Stimulated activated CD8-positive, alpha-beta memory T cell treated with anti-CD3 and anti-CD28 coated beads, Interleukin-12 subunit alpha, Interleukin-12 subunit beta, amount 100 ng/mL, for 4 hours (primary cell): ENCODE measurements at places on chromosomes 16 and 17.

DNA sequence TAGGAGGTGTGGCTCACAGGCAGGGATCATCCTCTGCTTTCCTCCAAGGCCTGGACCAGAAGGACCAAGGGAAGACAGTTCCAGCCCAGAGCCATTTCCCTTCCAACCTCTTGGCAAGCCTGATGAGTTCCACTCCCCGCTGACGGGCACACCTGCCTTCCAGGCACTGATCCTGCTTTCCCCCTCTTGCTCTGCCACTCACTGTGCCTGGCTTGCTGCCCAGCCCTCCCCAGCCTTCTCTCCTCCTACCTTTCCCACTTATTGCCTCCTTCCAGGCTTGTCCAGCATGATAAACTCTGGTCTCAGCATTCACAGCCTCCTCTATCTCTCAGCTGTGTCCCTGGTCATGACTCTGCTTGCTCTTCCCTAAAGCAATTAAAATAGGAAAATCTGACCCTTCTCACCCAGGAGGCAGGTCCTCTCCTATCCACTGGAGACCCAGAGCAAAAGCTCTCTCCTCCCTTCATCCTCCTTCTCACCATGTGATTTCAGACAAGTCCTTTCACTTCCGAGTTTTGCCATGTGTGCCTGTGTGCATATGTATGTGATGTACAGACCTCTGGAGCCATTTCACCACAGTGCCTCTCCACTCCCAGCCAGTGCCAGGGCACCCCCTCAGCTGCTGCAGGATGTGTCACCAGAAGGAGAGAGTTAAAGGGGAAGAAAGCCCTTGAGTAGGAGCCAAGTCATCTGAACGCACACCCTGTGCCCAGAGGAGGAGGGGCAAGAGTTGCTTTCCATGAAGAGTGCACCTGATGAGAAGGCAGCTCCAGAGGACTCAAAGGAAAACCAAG lies 13.4 kb upstream of the TMEM170A start:
- DNase-seq: no peak

DNA sequence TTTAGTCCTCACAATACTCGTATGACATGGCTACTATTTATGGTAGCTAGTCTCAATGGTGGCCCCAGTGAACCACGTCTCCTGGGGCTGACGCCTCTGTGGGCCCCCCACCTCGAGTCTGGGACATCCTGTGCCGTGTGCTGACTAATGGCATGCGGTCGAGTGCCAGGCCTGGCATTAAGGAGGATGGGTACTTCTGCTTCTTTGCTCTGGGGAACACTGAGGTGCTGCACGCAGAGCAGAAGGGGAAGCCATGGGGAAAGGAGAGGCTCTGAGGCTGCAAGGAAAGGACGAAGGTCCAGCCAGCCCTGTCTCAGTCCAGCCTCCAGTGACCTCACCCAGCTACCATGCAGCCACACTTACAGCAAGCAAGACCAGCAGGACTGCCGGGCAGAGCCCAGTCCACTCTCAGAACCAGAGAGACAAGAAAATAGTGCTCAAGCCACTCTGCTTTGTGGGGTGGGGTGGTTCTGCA lies 5.7 kb upstream of the MPRIP start:
- no peak for DNase-seq

DNA sequence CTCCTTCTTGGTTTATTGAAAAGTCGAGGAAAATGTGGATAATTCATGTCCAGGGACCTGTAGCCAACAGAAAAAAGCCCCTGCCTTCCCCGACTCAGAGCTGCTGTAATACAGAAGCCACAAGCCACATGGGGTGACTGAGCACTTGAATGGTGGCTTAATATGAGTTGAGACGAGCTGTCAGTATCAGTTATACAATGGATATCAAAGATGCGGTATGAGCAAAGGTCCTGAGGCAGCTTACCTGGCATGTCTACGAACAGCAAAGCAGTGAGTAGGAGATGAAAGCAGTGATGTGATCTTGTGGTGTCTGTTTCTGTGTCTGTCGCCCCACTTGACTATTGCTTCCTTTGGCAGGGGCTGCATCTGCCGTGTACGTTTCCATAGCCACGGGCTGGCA lies 12.2 kb upstream of the RMI2 start:
- no peak for DNase-seq

DNA sequence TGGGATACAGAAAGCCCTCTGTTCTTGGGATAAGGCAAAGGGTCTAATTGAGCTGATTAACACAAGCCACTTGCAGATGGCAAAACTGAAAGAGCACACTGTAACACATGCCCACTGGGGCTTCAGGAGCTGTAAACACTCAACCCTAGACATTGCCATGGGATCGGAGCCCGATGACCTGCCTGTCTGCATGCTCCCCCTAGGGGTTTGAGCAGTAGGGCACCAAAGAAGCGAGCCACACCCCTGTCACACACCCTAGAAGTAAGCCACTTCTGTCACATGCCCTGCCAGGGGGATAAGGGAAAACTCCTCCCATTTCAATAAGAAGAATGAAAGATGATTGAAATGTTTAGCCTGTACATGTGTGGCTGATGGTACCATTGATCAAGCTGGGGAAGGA lies 81.3 kb upstream of the IRX6 start:
- no peak for DNase-seq

DNA sequence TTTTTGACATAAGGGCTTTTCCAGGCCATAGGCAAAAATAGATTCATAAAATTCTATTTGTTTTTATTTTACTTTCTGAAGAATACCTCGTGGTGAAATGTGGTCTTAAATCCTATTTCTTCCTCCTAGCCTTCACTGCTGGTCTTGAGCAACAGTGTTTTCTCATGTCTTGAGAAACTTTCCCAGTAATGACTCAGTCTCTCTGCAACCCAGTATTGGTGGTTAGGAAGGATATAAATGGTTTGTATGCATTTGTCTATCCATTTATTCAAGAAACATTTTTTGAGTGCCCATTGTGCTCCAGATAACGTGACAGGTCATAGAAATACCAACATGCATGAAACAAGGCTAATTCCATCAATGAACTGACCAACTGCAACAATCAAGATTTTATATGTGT lies 213.9 kb downstream of the TMEM114 start:
- no peak for DNase-seq
